Stimulated activated CD4-positive, alpha-beta T cell treated with anti-CD3 and anti-CD28 coated beads, Interleukin-12 subunit alpha, Interleukin-12 subunit beta, amount 100 ng/mL, for 48 hours (primary cell): ENCODE measurements at places on chromosomes 7 and 10.

GRCh38 chr10:84938117-84938905 lies 609.9 kb downstream of the CCSER2 start:
- no peak for DNase-seq

DNA sequence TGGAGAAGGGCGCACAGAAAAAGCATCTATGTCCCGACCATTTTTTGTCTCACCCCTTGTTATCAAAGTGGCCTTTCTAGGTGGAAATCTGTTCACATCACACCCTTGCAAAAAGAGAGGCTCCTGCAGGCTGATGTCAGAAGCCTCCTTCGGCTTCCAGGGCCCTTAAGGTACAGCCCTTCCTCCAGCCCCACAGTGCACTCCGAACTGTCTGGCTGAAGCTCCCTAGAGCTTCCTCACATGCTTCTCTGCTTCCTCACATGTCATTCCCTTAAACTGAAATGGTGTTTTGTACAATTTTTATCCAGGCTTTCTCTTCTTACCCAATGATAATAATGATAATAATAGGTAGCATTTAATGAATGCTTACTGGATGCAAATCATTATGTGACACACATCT lies 210.3 kb downstream of the INHBA start:
- DNase-seq: no peak

- no peak for DNase-seq
Observed at GRCh38 chr7:11858026-11858425, 26.0 kb upstream of the THSD7A start.

DNA sequence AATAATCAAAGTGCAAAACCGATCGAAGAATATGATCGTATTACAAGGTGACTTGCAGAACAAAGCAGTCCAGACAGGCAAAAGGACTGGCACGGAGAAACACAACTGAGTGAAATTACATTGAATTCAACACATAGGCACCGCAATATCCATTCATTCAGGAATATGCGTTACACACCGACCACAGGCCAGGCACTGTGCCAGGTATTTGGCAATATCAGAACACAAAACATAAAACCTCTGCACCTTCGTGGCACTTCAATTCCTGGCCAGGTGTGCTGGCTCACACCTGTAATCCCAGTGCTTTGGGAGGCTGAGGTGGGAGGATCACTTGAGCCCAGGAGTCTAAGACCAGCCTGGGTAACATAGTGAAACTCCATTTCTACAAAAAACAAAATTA lies 187.9 kb downstream of the DIP2C start:
- DNase-seq: no peak

- DNase-seq: no peak
Observed at GRCh38 chr10:124279298-124279697, 139.4 kb downstream of the OAT start.

DNA sequence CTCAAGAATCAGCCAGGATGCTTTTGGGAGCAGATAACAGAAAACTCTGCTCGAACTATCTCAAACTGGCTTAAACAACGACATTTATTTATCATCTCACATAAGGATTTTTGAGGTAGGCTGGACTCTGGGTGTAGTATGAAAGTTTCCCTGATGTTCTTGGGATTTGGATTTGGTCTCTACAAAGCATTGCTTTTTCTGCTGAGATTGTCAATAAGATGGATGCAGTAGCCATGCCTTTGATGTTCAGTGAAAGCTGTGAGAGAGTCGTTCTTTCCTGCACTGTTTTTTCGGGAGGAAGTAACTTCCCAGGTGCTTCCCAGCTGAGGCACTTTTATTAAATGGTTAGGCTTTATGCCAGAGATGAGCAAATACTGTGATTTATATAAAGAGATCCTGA lies 181.1 kb downstream of the PRKG1 start:
- DNase-seq: no peak

DNA sequence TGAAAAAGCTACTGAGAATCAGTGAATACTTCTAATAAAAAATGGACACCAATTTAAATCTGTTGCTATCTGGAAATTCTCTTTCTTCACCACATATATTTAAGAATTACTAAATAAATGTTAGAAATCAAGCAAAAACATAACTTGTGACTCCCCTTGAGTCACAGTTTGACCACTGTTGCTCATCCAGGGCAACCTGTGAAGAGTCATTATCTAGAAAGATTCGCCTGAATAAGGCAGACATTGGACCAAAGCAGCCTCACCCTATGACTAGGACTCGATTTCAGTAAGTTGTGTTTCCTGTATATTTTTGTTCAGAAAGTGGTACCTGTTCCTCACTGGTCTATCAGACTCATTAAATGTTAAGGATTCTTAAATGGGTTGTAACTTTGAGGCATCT lies 572.4 kb downstream of the ATRNL1 start:
- no peak for DNase-seq

GRCh38 chr7:124403587-124403986 lies 362.0 kb downstream of the GPR37 start:
- DNase-seq: no peak

GRCh38 chr7:17625043-17625442 lies 315.3 kb downstream of the SNX13 start:
- DNase-seq: no peak

- DNase-seq: no peak
Observed at GRCh38 chr10:88682491-88682890, 18.2 kb downstream of the LIPF start.

GRCh38 chr10:49056356-49056755 lies 59.0 kb downstream of the VSTM4 start:
- no peak for DNase-seq

DNA sequence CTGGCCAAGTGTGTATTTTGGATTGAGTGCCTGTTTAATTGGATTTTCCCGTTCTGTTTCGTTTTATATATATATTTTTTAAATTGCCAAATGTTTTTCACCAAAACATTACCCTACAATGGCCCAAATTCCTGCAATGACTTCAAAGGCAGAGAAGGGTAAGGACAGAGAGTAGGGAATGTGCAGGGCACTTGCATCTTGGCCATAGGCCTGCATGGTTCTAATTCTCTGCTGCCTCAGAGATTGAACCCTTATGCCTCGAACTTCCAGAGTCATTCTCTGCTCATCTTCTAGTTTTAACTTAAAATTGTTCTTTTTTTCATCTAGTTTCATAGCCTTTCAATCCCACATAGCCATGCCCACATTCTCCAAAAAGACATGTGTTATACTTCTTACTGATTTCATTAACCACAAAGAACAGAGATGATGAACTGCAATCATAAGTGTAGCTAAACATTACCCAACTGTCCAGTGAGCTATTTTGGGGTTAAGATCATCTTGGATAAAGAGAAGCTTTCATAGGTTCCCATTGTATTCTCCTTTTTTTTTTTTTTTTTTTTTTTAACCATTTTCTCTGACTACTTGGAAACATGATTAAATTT lies 177.6 kb downstream of the PLXDC2 start:
- DNase-seq: no peak

DNA sequence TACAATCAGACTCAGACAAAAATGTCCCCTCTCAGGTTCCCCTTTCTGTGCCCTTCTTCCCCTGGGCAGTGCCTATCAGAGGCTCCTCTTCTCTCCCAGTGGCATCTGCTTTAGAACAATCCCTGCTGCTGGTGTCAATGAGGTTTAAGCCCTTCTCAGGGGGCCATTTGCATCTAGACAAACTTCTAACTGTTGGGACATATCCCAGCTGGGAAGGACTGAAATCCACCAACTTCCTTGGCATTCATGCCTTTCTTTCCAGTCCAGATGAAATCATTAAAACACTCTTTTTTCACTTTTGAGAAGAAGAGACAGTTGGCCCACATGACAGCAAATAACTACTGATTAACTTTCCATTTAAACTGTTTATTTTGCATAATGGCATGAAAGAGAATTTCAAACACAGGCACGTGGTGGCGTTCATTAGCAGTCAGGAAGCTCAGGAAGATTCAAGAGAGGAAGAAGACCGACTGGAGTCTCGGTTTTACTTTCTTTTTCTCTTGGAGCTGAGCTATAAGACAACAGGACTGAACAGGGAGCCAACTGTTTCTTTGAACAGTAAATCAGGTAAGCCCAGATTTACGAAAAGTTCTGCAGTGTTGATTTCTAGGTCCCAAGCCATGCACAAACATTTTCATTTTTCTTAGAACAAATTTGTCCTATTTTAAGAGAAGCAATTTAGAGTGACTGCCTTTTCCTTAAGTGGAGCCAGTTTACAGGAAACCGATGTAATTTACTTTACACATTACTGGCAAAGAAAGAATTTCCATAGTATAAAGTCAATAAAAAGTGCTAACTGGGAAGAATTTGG lies at the start of gene GIMAP2:
Gene GIMAP2, plus strand, starts transcription at position 488 of the 811 bp plus-strand sequence. CDS start 1,354 bp downstream, outside the sequence.
- no peak for DNase-seq

DNA sequence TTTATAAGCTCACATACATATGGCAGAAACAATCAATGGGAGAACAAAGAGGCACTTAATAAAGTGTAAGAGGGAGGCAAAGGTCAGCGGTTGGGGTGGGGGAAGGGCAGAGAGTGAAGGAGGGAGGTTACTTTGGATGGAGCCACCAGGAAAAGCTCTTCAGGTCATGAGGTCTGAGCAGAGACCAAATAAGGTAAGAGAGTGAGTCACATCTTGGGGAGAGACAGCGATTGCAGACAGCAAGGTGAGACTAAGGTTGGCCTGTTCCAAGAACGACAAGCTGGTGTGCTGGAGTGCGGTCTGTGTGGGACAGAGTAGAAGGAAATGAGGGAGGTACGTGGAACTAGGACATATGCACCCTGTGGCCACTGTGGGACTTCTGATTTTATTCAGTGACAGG lies 74.3 kb upstream of the TOMM7 start:
- no peak for DNase-seq

GRCh38 chr7:156780724-156781455 lies 112.1 kb downstream of the LMBR1 start:
- DNase-seq: no peak

- no peak for DNase-seq
Observed at GRCh38 chr7:140641524-140642195, 1.0 kb upstream of the DENND2A start.

DNA sequence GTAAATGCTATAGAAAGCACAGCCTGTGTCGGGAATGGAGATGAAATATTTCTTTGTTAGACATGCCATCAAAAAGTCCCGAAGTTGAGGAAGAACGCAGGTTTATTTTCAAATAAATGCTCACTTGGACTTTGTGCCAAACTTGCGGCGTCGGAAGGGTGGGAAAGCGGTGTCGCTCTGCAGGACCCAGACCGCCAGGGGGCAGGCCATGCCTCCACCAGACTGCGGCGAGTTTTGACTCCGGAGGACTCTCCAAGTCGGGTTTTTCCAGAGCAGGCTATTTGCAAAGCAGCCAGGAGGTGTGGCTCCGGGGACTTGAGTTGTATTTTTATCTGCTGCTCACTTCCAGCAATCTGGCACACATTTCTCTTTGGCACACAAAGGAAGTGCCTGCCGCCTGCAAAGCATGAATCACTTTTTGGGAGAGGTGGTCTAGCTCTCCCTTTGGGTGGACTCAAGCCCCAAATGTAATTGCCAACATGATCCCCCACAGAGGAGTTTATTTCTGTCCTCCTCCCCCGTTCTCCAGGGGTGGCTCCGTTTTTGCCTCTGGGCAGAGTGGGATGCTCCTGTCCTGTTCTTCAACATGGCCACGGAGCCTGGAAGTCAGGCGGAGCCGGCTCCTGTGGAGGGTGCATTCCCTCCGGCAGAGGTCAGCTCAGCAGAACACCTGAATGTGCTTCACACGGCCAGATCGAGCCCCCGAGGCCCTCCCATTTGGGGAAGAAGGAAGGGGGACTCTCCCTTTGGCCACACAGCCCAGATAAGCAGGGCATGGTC lies 82.3 kb upstream of the GPR26 start:
- peak; percentile 13 for DNase-seq
